ENCODE measurements at places on chromosomes 5 and 9. TPM values are rescaled to one million over a fixed set of nuclear protein-coding genes. Genes with fewer than 3 reads are reported as not detected.

STOM gene
- 19.5 TPM for polyA plus RNA-seq

TRPM3 gene
- polyA plus RNA-seq, result not detected

LHX6 gene
- polyA plus RNA-seq, result not detected

SPATA31E1 gene
- polyA plus RNA-seq, result not detected

SLC36A2 gene
- not detected for polyA plus RNA-seq

SLC4A9 gene
- not detected for polyA plus RNA-seq

SNX30 gene
- 1.7 TPM for polyA plus RNA-seq

- H3K4me3 ChIP-seq, result no peak overlapping the region
- H3K4me1 ChIP-seq, result no peaks in the 10 kb centered on the region
- H3K36me3 ChIP-seq, result no peaks in the 10 kb centered on the region
- no peak for DNase-seq
- no peak overlapping the region for H3K27ac ChIP-seq
Observed at GRCh38 chr5:165130656-165131055, 1625.2 kb downstream of the MAT2B start.

GRCh38 chr5:91434348-91434747 is 51.2 kb upstream of the ARRDC3 start:
- H3K27me3 ChIP-seq, result no peaks in the 10 kb centered on the region
- H3K4me1 ChIP-seq, result peaks cover 57% of the 10 kb centered on the region
- DNase-seq, result no peak
- peak overlapping the region; percentile 69 for H3K27ac ChIP-seq

DNA sequence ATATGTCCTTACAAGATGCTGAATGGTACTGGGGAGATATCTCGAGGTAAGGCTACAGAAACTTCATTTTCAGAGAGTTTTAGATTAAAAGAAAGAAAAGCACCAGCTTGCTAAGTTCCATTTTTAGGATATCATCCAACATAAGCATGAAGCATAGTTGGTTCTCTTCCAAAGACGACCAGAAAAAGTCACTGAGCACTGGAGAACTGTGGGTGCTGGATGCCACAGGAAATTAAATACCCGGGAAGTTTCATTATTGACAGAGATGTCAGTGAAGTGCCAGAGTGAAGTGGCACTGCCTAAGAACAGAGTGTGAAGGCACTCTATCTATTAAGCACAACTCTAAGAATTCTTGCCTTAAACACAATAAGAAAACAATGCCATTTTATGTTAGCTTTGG is 76.8 kb downstream of the PIK3R1 start:
- DNase-seq, result no peak
- H3K4me1 ChIP-seq, result peaks cover 50% of the 10 kb centered on the region
- no peaks in the 10 kb centered on the region for H3K27me3 ChIP-seq
- peaks cover 16% of the 10 kb centered on the region for H3K36me3 ChIP-seq
- H3K4me3 ChIP-seq, result no peak overlapping the region

DNA sequence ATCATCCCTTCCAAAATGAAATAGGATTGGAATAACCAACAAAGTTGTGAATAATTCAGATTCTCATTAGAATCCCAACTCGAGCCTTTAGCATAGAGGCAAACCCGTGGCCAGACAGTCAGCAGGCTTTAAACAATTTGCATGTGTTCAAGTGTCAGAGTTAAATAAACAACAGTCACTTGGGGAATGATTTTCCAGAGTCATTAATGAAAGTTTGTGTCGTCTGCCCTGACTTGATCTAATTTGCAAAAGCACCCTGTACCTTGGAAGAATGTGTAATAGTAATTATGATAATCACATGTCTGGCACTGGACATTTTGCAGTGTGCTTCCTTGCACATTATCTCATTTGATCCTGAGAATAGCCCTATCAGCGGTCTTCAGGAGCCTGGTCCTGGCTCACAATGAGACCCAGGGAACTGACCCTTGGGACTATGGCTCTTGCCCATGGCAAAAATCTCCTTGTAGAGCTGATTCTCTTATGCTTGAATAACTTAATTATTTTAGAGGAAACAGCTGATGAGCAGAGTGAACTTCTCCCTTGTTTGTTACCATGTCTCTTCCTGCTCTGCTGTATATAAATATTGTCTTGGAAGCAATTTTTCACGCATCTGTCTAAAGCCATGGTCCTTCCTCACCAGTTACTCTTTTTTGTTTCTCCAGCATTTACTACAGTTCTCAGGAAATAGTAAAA is 272.7 kb downstream of the NR3C1 start:
- no peaks in the 10 kb centered on the region for H3K4me1 ChIP-seq
- H3K36me3 ChIP-seq, result peaks cover 19% of the 10 kb centered on the region
- H3K4me3 ChIP-seq, result no peak overlapping the region
- no peak overlapping the region for H3K27ac ChIP-seq

DNA sequence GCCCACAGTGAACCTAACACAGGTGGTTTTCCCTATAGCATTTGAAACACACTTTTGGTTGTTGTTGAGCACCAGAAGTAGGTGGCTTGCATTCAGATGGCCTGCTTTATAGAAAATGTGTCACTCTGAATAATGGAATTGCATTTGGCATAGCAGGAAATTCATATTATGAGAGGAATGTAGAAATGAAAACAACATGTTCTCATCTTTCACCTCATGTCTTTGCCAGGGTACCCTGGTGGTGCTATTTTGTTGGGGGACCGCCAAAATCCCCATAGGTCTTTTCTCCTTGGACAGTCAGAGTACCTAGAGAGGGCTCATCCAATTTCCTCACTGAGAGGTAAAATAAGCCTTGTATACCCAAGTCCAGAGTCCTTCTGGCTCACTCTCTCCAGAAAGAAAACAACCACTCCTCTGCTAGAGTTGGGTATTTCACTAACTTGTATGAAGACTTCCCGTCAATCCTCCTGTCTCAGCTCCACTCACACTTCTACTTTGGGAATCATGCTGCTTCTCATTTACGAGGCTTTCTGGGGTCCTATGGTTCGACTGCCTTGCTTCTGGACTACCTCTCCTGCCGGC is 67.4 kb downstream of the MRPS27 start:
- H3K27ac ChIP-seq, result no peak overlapping the region
- no peaks in the 10 kb centered on the region for H3K27me3 ChIP-seq
- H3K4me1 ChIP-seq, result peaks cover 8% of the 10 kb centered on the region
- no peak for DNase-seq

DNA sequence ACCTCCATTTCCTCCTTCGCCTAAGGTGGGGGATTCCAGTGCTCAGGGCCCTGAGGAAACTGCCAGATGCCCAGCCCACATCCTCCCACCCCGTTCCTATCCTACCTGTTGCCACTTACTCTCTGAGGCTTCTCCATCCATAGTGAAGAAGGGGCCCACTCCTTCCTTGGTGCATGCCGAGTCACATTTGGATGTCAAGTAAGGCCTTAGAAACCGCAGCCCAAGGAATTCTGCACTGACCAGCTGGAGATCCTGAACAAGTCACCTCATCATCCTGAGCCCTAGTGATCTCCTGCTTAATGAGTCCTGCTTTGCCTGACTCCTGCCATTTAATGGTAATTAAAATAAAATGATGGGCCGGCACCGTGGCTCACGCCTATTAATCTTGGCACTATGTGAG is 6.7 kb upstream of the TNIP1 start:
- H3K27ac ChIP-seq, result no peak overlapping the region
- peaks cover 16% of the 10 kb centered on the region for H3K4me1 ChIP-seq
- DNase-seq, result no peak

DNA sequence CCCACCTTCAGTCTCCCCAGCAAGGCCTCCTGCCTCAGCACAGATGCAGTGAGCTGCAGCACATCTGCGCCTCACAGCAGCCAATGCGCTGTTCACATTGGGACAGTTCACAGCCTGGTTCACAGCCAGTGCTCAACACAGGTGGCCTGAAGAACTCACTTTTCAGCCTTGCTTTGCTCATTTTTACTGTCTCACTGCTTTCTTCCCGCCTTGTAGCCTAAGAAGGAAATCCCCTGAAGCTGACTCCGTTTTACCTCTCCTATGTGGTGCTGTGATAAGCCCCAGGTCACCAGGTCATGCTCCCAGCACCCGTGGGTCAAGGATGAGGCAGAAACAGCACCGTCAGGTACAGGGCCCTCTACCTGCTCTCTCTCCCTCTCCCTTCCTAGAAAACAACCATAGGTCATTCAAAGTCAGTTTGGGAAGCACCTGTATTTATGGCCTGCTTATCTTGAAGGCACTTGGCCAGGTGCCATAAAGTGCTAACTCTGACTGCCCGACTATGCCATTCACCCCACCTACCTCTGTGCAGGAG is 1.1 kb downstream of the GCNT4 start:
- H3K36me3 ChIP-seq, result peaks cover 4% of the 10 kb centered on the region
- peak overlapping the region; percentile 90 for H3K4me3 ChIP-seq
- peak; percentile 37 for DNase-seq
- H3K27ac ChIP-seq, result peak overlapping the region; percentile 94
- no peaks in the 10 kb centered on the region for H3K27me3 ChIP-seq
- H3K4me1 ChIP-seq, result peaks cover 81% of the 10 kb centered on the region

DNA sequence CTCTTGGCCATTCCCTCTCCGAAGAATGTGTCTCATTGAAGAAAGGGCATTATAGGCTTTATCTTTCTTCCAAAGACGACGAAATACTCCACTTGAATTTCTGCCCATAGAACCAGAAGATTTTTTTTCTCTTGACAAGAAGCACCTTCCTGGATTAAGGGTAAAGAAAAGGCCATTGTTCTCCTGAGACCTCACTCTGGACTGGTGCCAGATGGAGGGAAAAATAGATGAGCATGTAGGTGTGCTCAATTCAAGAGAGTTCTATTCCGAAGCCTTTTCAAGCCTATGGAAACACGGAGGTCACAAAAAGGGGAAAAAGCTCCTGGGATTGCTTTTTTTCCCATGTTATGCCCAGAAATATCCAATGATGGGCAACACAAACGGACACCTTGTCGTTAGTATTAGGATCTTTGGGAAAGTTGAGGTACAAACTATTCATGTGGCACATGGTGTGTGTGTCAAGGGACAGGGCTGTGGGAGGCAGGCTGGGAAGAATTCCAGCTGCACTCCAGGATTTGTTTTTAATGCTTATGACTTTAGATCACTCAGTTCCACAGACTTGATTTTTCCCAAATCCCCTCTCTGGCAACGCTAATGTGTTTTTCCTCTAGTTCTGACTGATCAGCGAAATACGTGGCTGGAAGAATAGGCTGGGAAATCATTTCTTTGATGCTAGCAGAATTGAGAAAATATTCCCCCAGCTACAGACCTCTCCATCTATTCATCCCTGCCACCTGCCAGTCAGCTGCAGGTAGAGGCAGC is 89.9 kb downstream of the SIL1 start:
- no peaks in the 10 kb centered on the region for H3K27me3 ChIP-seq
- no peak overlapping the region for H3K4me3 ChIP-seq
- no peaks in the 10 kb centered on the region for H3K4me1 ChIP-seq
- H3K27ac ChIP-seq, result no peak overlapping the region
- no peak for DNase-seq

GRCh38 chr9:22039258-22039657 is 30.2 kb upstream of the CDKN2B start:
- no peaks in the 10 kb centered on the region for H3K27me3 ChIP-seq
- no peaks in the 10 kb centered on the region for H3K36me3 ChIP-seq
- no peaks in the 10 kb centered on the region for H3K4me1 ChIP-seq

DNA sequence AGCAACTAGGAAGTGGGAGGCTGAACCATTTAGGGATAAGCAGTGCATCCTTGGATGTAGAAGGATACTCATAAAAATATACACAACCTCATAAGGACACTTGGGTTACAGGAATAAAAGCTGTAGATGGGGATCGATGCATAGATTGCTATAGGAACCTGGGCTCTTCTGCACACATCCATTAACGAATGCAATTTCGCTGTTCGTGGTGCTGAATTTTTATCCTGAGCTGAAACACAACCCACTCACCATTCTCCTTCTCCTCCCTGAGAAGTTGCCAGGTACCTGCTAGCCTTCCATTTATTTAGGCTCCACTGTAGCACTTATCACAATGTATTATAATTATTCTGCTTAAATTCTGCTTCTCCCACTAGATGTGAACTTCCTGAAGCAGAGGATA is 320.6 kb upstream of the BRINP1 start:
- H3K36me3 ChIP-seq, result no peaks in the 10 kb centered on the region
- no peak for DNase-seq
- H3K4me1 ChIP-seq, result no peaks in the 10 kb centered on the region
- H3K27me3 ChIP-seq, result no peaks in the 10 kb centered on the region
- H3K27ac ChIP-seq, result no peak overlapping the region

DNA sequence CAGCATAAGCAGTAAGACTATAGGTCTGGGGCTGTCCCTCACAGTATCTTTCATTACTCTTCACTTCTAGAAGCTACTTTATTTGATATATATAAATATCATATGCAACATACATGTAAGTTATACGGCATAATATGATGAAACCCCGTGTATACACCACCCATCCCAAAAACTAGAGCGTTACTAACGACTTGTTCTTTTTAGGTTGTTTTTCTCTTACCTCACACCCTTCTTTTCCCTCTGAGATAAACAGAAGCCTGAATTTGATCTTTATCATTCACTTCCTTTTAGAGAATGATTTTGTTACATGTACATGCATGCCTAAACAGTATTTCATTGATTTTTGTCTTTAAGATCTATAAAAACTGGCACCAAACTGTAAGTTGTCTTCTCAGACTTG is 3.7 kb downstream of the TRMO start:
- peak overlapping the region; percentile 76 for H3K4me3 ChIP-seq
- H3K4me1 ChIP-seq, result peaks cover 63% of the 10 kb centered on the region
- H3K36me3 ChIP-seq, result peaks cover 26% of the 10 kb centered on the region
- DNase-seq, result peak; percentile 51

DNA sequence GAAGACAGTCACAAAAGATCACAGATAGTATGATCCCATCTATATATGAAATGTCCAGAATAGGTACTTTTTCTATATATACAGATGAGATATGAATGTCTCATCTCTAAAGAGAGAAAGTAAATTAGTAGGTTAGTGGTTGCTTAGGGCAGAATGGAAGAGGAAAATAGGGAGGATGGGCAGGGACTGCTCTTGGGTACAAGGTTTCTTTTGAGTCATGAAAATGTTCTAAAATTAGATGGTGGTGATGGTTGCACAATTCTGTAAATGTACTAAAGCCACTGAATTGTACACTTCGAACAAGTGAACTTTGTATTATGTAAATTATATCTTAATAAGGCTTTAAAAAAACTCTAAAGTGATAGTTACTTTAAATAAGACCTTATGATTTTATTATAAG is 59.6 kb upstream of the GRAMD2B start:
- no peaks in the 10 kb centered on the region for H3K27me3 ChIP-seq
- H3K27ac ChIP-seq, result no peak overlapping the region
- DNase-seq, result no peak
- no peaks in the 10 kb centered on the region for H3K36me3 ChIP-seq
- no peak overlapping the region for H3K4me3 ChIP-seq
